ENCODE measurements at places on chromosomes 1 and 21.

DNA sequence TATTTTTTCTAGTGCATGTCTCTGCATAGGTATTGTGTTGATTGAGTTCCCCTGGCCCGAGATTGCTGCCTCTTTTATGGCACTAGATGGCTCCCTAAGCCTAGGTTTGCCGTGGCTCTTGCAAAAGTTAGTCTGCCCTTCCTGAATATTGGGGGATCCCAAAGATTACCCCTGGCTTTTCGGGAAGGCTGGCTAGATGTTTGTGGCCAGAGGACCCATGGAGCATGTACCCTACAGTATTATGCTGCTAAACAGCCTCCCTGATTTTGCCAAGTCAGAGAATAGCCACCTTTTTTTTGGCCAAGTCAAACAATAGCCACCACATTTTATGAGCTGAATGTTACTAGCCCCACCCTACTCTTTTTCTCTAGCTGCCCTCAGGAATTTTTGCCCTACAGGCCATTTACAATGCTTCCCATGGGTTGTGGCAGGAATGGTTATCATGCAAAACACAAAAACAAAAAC, 343.2 kb downstream of the OLFM3 start:
- no peak for DNase-seq

GRCh38 chr1:61287734-61288133, 205.4 kb downstream of the NFIA start:
- DNase-seq: no peak

DNA sequence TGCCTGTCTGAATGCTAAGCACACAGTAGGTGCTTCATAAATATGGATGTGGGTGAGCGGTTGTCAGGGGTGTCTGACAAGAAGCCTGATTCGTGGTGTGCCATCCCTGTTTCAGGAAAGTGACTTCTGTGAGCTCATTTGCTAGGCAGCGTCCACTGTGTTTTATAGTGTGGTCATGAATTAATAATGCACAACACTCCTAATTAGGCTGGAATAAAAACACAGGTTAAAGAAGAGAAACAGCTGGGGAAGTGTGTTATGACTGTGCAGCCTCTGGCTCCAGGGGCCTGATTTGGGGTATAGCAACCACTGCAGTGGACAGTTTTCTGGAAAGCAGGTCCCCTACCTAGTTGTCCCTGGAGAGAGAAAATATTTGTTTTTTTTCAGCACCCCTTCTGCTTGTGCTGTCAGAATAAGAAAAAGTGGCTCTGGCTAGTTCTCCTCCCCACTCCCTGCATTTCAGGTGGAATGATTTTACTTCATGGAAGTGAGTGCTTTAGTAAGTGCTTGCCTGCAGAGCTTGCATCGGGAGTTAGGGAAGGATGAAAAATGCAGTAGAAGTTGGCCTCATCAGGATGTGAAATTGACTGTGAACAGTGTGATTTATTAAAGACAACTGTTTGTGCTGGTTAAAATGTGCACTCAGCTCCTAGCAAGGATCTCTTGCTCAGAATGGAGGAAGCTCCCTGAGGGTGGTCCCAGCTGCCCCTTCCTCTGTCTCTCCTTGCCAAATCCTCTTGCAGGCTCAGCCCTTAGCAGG, 333.8 kb downstream of the HHAT start:
- DNase-seq: no peak

GRCh38 chr1:215076322-215076721, 6.2 kb upstream of the KCNK2 start:
- DNase-seq: peak; percentile 9

DNA sequence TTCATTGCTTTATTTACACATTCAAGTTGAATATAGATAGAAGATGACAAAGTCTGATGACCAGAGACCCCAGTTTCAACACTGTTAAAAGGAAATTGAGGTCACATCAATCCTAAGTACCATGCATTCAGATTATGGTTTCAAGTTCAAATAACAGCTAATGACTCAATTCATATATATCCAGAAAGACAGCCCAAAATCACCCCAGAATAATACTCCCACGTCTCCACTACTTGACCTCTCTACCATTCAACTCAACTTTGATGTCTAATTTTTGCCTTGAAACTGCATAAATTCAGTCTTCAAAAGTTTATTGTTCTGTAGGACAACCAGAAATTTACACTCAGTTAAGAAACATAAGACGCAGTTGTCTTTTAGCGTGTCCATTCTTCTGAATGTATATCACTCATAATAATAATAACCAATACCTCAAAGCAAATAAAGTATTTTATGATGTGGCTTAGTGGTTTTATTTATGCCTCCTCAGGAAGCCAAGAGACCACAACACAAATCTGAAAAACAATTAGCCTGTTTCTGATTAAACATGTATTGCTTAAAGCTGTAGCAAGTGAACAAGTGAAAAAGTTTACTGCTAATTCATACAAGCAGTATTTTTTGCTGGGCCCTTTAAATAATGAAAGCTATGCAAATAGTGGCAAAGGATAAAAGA, 569.0 kb downstream of the LTN1 start:
- DNase-seq: no peak

DNA sequence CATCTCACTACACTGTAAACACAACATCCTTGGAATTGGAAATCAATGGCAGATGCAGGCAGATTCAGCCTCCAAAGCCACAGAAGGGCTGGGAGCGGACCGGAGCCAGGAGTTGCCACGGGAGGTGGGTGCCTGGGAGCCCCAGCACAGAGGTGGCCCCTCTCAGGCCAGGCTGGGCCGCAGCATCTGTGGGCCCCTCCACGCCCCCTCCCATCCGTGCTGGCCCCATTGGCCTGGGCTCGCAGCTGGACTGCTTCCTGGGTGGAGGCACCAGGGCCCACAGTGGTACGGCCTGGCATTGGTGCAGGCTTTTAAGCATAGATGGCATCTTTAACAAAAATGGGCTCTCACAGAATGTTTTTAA, 64.2 kb downstream of the SLX9 start:
- no peak for DNase-seq

Data from activated CD4-positive, alpha-beta T cell treated with anti-CD3 and anti-CD28 coated beads for 48 hours (primary cell).